ENCODE measurements at places on chromosomes 4 and X. TPM values are rescaled to one million over a fixed set of nuclear protein-coding genes. Genes with fewer than 3 reads are reported as not detected.

The LRCH2 gene
- total RNA-seq, result 0.04 TPM

The BANK1 gene
- 0.78 TPM for total RNA-seq

The PYURF gene
- total RNA-seq, result 76.5 TPM

The TMEM35A gene
- not detected for total RNA-seq

The RBM3 gene
- total RNA-seq, result 316 TPM

The TLR10 gene
- 0.05 TPM for total RNA-seq

The NEXMIF gene
- total RNA-seq, result not detected

The LGI2 gene
- 0.15 TPM for total RNA-seq

The HSFX1 gene
- total RNA-seq, result 0.50 TPM

The SLC9B1 gene
- not detected for total RNA-seq

The KDR gene
- total RNA-seq, result not detected

The FHIP1A gene
- total RNA-seq, result 0.43 TPM

The SSX1 gene
- not detected for total RNA-seq

The IL13RA1 gene
- 49.5 TPM for total RNA-seq

The HSD17B13 gene
- 0.10 TPM for total RNA-seq

The CHRNA9 gene
- total RNA-seq, result 1.5 TPM

The MAGEB4 gene
- not detected for total RNA-seq

The CCKAR gene
- total RNA-seq, result not detected

The POU4F2 gene
- not detected for total RNA-seq

The AREG gene
- total RNA-seq, result 79.1 TPM

The WDR17 gene
- total RNA-seq, result 1.8 TPM

The TAF7L gene
- not detected for total RNA-seq

The SHROOM4 gene
- not detected for total RNA-seq

The PIR gene
- total RNA-seq, result 49.8 TPM

The ARSH gene
- not detected for total RNA-seq

The CCDC110 gene
- total RNA-seq, result not detected

The ADH1A gene
- total RNA-seq, result not detected

The BCORL1 gene
- 8.4 TPM for total RNA-seq

The CPZ gene
- 0.44 TPM for total RNA-seq

The HAND2 gene
- total RNA-seq, result 0.36 TPM

The NLGN4X gene
- not detected for total RNA-seq

The TRIM60 gene
- total RNA-seq, result not detected

The STARD8 gene
- total RNA-seq, result 1.6 TPM

The PSAPL1 gene
- total RNA-seq, result 0.09 TPM

The KLF8 gene
- not detected for total RNA-seq

The ZDHHC15 gene
- not detected for total RNA-seq

The CASP3 gene
- total RNA-seq, result 19.5 TPM

The AFP gene
- 1.7 TPM for total RNA-seq

The PCDH7 gene
- 0.06 TPM for total RNA-seq

The PNMA6A gene
- total RNA-seq, result 4.5 TPM

The FGD1 gene
- total RNA-seq, result 6.8 TPM

The TLR2 gene
- total RNA-seq, result 0.13 TPM

The SSX2 gene
- total RNA-seq, result not detected

The DNAAF6 gene
- total RNA-seq, result not detected

The GPR50 gene
- 0.22 TPM for total RNA-seq

The CHRDL1 gene
- total RNA-seq, result not detected

The VSIG1 gene
- 0.47 TPM for total RNA-seq

The SLC10A7 gene
- 1.7 TPM for total RNA-seq
